ENCODE measurements at places on chromosomes 2 and 18.

DNA sequence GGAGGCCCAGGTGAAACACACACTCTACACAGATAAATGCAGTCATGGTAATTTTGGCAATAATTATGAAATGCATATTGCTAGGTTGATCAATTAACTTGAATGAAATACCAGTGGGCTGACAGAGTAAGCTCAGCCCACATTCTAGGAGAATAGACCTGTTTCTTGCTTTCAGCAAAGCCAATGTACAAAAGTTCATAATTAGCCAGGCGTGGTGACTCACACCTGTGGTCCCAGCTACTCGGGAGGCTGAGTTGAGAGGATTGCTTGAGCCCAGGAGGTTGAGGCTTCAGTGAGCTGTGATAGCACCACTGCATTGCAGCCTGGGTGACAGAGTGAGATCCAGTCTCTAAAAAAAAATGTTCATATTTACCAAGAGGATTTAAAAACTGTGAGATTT is 15.7 kb upstream of the MBP start:
- DNase-seq, result no peak

GRCh38 chr18:3747176-3747973 is 297.4 kb downstream of the TGIF1 start:
- DNase-seq, result no peak

DNA sequence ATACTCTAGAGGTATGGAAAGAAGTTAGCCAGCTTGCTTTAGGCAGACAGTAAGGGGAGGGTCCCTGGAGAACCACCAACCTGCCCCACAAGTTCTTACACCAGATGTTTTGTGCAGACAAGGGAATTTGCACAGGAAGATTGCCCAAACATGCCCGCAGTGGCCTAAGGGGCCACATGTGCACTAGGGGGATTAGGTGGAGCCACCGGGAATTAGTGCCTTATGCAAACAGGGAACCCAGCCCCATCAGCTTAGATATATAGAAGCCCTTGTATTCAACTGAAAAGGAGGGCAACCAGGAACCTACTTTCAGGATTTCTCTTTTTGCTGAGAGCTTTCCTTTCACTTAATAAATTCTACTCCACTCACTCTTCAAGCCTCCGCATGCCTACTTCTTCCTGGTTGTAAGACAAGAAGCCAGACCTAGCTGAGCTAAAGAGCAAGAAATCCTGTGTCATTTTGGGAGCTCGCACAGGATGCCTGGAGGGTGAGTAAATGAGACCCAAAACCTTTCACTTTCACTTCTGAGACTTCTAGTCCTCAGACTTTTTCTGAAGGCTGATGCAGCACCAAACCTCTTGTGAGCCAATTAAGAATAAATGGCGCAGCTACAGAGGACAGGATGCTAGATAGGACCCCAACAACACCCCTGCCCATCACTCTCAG is 146.3 kb downstream of the GCA start:
- DNase-seq, result no peak

DNA sequence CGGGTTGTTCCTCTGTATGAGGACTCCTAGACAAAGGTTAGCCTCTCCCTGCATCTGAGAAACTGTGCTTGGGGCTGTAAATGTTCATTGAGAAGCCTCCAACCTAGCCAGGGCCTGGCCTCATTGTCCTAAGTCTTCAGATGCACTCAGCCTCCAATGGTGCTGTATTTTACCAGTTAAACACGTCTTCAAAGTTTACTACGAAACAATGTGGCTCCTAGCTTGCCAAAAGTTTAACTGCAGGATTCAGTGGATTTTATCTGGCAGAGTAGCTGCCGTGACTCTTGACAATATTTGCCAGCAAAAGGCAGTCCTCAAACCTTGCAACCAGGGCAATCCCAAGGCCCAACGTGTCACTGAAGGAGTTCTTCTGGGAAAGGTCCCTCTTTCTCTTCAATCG is 1.1 kb downstream of the PID1 start:
- no peak for DNase-seq

DNA sequence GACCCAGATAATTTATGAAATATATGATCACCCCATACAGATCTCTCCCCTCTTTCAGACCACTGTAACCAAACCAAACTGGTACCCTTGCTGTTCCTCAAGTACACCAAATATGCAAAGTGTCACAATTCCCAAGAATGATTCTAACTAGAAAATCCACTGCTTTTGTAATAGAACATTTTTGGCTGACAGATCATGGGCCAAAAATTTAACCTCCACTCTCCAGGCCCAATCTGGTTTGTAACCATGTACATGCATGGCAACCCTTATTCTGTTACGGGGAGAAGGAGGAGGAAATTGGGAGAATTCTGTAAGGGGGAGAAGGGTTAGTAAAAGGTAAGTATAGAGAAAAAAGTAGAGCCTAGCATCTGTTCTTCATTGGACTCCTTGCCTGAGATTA is 62.0 kb downstream of the IKZF2 start:
- no peak for DNase-seq

DNA sequence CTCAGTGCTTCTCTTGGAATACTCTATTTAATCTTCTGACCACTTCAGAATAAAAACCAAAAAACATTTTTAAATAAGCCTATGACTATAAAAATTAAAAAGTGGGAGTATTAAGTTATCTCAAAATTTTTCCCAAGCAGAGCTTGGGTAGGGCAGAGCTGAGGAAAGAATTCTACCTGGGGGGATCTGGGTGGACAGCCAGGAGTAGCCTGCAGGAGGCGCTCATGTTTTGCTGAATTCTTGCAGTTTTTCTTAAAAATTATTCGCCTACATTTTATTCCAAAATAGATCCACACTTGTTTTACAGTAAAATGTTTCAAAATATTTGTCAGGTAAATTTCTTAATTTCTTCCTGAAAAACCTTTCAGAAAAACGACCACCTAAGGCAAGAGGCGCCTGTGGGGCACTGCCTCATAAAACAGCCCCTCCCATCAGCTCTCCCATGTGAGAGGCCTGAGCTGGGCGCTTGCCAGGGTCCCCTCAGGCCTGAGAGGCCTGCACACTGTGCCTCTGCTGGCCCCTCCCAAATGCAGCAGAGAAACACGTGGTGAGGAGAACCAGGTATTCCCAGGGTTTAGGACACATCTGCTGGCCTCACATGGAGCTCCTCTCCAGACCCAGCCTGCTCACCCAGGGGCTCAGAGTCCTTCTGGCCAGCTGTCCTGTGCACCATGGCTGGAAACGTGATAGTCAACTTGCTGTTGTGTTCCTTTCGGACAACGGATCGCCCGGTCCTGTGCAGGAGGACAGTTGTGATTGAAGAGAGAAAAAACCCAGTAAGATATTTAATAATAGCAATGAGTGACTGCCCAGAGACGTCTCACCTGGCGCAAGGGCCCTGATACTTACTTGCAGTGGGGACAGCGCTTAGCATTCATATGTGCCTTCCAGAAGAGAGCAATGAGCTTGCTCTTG is 17.5 kb downstream of the POLR1A start:
- DNase-seq, result no peak

GRCh38 chr2:128293426-128293755 is 25.3 kb downstream of the HS6ST1 start:
- no peak for DNase-seq

GRCh38 chr2:84856787-84857186 is 24.1 kb downstream of the TRABD2A start:
- DNase-seq, result no peak

DNA sequence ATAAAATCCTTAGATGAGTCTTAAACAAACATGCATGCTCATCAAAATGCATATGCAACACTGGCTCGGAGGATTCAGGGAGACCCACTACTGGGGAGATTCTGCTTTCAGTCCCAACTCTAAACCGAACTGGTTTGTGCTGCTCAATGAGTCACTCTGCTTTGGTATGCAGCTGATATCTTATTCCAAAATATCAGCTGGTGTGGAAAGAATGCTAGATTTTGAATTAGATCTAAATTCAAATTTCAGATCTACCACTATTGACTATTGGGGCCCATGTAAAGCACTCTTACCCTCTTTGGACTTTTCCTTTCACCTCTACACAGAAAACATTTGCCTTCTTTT is 39.2 kb upstream of the TTN start:
- DNase-seq, result no peak

GRCh38 chr2:2536416-2537056 is 205.5 kb upstream of the MYT1L start:
- no peak for DNase-seq

GRCh38 chr2:36545871-36546416 is 52.0 kb downstream of the FEZ2 start:
- no peak for DNase-seq

DNA sequence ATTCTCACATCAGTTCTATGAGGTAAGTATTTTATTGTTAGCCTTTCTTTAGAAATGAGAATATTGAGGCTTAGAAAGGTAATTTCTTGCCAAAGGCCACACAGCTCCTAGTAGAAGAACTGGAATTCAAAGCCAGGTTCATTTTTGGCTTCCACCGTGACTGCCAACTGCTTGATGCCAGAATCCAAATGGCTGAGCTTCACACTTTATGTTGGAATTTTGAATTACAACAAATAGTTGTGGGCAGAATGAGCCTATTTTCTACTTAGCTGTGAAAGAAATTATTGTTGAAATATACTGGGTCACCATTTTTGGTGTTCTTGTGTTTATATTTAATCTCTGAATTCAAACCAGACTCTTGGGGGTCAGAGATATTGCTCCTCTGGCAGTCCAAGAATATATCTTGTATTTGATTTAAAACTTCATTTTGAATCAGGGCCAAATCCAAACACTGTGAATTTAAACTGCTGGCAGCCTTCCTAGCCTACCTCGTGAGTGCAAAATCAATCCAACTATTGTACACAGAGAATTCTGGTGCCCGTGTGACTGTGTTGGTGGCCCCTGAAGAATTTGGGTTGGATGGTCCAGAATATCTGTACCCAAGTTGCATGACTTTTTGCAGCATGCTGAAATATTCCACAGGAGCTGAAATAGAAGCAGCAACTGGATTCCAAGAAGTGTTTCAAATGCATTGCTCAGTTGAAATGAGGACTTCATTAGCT is 35.6 kb upstream of the LPIN1 start:
- no peak for DNase-seq

GRCh38 chr18:76977108-76977621 is 154.8 kb downstream of the ZNF236 start:
- no peak for DNase-seq

GRCh38 chr2:38698467-38699003 is 32.6 kb downstream of the GALM start:
- DNase-seq, result no peak

DNA sequence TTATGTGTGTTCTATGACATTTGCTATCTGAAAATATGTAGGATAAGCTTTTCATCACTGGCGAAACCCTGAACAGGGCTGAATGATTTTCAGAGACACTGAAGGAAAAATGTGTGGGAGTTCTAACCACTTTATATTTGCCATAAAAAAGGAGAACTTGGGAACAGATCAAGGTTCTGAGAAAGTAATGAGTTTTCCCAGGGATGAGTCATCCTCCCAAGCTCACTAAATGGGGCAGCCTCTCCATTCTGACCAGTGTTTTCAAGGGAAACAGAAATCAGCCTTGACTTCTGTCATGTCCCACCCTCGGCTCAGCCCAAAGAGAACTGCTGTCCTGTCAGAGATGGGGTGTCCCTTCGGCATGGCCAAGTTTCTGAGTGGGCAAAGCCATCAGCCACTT is 2109.8 kb upstream of the CELF4 start:
- no peak for DNase-seq

DNA sequence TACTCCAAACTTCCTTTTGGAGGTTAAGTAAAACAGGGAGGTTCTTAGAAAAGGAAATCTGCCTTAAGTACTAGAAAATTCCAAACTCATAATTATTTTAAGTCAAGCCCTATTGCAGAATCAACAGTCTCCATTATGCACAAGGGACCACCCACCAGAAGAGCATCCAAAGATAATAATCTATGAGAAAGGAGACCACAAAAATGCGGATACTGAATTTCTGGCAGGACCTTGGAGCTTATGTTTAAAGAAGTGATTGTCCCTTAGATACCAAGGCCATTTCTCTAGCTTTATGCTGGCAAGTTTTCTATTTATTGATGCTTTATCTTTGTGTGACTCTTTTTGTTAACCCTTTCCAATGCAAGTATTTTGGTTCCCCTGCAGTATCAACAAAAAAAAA is 404.0 kb upstream of the MMADHC start:
- DNase-seq, result no peak

DNA sequence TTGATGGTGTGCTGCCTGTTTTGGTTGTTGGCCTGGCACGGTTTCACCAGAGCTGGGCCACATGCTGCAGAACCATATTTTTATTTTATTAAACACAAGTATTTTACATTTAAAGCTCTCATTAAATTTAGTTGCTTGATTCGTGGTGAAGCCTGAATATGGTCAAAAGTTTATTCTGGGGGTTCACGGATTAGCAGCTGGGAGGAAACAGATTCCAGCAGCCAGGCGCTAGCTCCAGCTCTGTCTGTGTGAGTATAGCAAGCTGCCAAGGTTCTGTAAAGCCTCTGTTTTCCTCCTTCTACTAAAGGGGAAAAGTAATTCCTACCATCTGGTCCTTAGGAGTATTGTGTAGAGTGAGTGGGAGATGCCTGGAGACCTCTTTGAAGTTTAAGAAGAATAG is 22.5 kb downstream of the GATA6 start:
- DNase-seq, result no peak

DNA sequence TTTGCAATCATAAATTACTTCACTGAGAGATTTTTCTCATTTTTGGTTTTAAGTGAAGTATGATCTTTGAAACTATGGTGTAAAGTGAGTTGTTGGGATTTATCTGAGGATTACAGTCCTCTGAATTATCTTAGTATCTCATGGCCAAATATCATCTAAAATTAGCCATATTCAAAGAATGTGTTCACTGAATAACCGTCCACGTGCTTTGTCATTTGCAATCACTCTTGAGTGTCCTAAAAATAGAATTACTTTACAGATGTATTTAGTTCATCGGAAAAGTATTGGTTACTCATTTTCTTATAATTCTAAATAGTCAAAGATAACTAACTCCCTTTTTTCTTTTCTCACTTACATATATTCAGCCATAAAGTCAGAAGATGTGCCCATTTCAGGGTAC is 141.2 kb downstream of the RTN4 start:
- no peak for DNase-seq

- DNase-seq, result no peak
Observed at GRCh38 chr2:233072838-233073237, 12.7 kb downstream of the INPP5D start.

DNA sequence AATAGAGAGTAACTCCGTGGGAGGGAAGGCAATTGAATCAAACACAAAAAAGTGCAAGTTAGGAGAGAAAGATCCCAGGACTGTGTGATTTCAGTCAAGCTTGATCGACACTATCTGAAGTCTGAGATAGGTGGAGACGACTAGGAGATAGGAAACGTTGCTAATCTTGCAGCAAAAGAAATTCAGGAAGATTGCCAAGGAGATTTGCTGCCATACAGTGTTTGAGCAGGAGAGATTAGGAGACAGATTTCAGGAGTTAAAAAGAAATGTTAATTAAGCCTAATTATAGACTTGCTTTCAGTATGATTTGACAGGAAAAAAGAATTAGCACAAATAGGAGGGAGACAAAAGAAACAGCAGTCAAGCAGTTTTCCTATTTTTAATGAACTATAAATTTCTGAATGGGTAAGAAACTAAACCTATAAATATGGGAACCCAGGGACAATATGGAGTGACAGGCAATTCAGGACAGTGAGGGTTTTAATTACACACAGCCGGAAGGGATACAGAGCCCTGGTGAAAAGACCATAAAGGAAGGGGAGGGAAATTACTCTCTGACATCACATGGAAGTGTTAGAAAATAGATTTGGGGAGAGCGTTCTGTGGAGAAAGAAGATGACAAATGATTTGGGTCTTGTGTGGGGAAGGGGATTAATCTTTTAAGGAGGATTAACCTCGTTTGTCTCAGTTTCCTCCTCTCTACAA is 72.6 kb downstream of the SUCLG1 start:
- no peak for DNase-seq

Measured in activated gamma-delta T cell treated with Interleukin-2 at 50 U/mL for 16 hours (primary cell).